ENCODE measurements at places on chromosomes 16 and 17.

GRCh38 chr17:30341703-30342249, 7.9 kb upstream of the TMIGD1 start:
- DNase-seq = no peak

GRCh38 chr16:54373534-54374520, 87.2 kb upstream of the IRX3 start:
- DNase-seq = no peak

- no peak for DNase-seq
Observed at GRCh38 chr17:79684132-79684985, 46.4 kb upstream of the ENPP7 start.

DNA sequence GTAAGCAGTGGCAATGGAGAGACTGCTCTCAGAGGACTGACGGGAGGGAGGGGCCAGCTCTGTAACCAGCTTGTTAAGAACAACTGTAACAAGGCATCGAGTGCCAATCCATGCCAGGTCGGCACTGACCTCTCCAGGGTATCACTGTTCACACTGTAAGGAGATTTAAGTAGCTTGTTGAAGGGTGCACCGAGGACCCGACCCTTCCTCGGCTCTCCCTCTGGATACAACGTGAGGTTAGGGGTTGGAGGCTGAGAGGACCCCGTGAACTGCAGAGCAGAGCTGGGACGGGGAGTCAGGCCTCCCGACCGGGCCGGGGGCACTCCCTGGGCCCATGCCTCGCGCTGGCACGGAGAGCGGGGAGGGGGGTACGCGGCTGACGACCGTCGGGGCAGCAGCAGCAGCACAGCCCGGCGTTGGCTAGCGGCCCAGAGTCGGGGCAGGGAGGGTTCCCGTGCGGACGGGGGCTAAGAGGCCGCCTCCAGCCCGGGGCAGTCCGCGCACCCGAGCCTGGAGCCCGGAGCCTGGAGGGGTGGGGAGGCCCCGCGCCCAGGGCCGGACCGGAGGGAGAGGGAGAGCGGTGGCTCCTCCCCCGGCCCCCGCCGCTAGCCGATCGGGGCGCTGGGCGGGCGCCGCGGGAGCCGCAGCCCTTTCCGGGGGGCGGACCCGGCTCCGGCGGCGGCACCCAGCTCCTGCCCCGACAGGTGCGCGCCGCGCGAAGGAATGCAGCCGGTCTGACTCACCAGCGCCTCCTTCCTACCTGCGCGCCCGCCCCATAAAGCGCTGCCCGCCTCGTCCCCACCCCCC, at the start of gene ITGB4:
Gene ITGB4 (plus strand): TSS at position 804 of the 807 bp plus-strand sequence. CDS start 3,245 bp downstream, outside the sequence.
- DNase-seq = peak; percentile 37

DNA sequence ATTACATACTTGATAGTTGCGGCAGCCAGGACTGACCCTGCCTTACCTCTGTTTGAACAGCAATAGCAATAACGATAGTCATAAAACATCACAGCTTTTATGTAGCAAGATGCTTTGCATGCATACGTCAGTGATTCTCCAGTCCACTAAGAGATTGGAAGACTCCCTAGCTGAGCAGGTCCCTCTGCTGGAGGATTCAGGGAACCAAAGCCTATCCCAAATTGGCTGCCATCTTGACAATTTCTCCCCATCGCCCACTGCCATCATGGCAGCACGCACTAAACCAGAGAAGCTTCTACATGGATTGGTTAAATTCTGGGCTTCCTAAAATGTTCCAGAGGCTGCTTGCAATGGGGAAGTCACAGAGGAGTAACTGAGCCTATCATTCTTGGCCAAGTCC, 360.6 kb upstream of the XYLT1 start:
- no peak for DNase-seq

DNA sequence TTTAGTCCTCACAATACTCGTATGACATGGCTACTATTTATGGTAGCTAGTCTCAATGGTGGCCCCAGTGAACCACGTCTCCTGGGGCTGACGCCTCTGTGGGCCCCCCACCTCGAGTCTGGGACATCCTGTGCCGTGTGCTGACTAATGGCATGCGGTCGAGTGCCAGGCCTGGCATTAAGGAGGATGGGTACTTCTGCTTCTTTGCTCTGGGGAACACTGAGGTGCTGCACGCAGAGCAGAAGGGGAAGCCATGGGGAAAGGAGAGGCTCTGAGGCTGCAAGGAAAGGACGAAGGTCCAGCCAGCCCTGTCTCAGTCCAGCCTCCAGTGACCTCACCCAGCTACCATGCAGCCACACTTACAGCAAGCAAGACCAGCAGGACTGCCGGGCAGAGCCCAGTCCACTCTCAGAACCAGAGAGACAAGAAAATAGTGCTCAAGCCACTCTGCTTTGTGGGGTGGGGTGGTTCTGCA, 5.7 kb upstream of the MPRIP start:
- no peak for DNase-seq

DNA sequence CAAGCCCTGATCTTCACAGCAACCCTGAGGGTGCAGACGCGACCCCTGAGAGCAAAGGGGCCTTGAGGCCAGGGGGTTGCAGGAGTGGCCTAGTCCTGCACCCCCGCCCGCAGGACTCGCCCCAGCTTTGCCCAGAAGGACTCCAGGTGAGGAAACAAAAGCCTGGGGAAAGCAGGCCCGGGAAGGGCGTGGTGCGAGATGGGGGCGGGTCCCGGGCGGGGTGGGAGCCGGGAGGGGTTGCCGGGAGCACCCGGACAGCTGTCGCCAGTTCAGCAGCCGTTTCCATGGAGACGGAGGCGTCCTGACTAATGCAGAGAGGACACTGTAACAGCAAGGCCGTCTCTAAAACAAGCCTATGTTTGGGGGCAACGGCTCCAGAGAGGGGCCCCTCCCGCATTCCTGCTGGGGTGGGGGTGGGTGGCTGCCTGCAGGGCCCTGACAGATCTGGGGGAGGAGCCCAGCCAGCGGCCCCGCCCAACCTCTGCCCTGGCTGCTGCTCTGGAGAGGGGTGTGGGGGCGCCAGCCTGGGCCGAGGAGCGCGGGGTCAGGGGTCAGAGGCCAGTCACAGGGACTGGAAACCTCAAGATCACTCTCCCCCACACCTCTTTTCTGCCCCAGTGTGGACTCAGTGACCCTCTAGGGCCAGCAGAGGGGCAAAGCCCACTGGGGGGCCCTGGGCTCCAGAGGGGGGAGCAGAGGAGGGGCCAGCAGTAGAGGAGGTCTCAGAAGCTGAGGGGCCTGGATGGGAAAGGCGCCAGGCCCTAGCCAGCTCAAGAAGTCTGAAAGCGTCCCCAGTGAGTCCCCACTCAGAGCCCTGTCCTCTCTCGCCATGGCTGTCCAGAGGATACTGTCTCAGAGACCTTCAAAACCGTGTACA, 3.1 kb upstream of the TPPP3 start:
- no peak for DNase-seq

GRCh38 chr16:14438256-14438655, 191.8 kb downstream of the PARN start:
- DNase-seq = no peak

DNA sequence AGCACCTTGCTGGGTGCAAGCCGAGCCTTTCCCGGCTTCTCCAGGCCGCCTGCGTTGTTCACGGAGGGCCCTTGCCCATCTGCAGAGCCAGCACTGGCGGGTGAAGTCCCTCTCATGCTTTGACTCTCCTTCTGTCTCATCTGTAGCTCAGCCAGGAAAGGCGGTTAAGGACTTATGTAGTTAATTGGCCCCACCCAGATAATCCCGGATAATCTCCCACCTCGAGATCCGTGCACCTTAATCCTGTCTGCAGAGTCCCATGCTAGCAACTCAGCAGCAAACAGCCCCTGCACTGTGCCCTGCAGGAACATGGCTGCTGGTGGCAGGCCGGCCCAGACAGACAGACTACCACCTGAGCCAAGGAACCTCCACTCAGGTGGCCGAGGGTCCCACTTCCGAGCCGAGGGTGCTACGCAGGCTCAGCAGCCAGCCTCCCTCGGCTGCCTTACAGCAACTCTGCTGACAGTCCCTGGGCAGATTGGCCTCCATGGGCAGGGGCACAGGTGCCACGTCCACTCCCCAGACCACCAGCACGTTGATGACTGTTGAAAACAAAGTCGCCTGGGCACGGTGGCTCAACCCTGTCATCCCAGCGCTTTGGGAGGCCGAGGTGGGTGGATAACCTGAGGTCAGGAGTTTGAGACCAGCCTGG, 16.9 kb downstream of the RAB40C start:
- DNase-seq = no peak

GRCh38 chr17:82750241-82750908, 1.5 kb upstream of the TBCD start:
- DNase-seq = no peak

DNA sequence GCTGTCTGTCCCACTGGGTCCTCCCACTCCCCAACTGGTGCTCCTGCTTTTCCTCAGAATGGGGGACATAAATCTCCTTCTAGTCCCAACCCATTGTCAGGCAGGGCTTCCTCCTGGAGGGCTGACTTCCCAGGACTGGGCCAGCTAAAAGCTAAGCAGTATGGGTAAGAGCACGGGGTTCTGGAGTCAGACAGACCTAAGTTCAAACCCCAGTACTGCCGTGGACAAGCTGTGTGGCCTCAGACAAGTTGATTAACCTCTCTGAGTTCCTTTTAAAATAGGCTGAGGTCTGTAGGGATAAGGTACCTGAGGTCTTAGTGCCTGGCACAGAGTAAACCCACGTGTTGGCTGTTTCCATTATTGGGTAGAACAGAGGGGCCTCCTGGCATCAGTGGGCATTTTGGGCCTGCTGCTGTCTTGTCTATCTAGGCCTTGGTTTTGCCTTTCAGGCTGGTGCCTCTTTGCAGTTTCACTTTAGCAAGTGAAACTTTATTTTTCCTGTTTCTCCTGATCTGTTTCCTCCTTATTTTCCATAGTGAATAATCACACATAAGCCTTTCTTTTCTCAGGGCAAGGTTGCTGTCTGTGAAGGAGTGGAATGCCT, 114.6 kb downstream of the PRKCB start:
- no peak for DNase-seq

DNA sequence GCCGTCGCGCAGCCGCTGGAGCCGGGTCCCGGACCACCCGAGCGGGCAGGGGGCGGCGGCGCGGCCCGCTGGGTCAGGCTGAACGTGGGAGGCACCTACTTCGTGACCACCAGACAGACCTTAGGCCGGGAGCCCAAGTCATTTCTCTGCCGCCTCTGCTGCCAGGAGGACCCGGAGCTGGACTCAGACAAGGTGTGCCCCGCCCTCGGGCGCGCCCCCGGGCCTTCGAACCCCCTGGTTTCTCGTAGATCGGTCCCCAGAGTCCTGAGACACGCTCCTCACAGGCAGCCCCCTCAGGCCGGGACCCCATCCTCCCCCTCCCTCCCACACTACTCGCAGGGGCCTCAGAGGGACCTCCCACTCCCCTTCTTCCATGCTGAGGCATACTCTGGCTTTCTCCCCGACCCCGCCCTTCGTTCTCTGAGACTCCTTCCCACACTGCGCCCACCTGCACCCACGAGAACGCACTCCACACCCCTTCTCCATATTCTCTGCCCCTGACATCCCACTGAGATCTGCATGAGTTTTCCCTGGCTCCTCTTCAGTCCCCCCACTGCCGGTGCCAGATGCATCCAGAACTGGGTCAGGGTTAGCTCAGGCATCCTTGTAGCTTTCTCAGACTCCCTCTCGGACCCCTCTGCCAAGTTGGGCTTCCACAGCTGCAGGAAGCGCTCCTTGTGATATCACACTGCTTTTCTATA, 523 bp downstream of the KCTD2 start:
- no peak for DNase-seq

DNA sequence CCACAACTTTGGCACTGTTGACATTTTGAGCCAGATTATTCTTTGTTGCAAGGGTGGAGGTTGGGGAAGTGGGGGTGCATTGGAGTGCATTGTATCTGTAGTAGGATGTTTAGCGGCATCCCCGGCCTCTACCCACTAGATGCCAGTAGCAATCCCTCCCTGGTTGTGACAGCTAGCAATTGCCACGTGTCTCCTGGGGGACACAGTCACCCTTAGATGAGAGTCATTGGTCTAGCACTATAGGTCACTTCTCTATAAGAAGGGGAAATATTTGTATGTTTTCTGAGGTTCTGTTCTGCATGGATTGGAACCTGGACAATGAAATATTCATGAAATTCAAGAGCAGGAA, 32.4 kb downstream of the MSI2 start:
- DNase-seq = no peak

DNA sequence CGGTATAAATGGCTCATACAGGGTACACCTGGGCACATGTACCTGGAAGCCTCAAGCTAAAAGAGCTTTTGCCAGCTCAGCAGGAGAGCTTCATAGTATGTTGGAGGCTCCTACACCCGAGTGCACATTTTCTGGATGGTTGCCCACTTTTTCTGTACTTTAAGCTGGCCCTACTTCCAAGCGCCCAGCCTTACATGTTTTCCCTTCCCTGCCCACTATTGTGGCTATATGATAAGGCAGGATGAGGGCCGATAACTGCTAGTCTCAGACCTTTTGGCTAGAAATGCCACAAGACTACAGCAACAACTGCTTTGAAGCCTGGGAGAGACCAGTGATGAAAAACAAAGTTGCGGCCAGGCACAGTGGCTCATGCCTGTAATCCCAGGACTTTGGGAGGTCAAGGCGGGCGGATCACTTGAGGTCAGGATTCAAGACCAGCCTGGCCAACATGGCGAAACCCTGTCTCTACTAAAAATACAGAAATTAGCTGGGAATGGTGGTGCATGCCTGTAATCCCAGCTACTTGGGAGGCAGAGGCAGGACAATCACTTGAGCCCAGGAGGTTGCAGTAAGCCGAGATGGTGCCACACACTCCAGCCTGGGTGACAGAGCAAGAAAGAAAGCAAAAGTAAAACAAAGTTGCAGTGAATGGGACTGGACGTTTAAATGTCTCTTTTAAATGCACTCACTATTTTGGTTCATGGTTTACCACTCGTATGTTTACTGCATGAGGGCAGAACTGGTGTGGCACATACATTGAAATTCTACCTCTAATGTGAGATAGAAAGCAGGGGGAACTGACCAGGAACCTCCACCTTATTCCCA, 14.2 kb upstream of the MARCHF10 start:
- no peak for DNase-seq

DNA sequence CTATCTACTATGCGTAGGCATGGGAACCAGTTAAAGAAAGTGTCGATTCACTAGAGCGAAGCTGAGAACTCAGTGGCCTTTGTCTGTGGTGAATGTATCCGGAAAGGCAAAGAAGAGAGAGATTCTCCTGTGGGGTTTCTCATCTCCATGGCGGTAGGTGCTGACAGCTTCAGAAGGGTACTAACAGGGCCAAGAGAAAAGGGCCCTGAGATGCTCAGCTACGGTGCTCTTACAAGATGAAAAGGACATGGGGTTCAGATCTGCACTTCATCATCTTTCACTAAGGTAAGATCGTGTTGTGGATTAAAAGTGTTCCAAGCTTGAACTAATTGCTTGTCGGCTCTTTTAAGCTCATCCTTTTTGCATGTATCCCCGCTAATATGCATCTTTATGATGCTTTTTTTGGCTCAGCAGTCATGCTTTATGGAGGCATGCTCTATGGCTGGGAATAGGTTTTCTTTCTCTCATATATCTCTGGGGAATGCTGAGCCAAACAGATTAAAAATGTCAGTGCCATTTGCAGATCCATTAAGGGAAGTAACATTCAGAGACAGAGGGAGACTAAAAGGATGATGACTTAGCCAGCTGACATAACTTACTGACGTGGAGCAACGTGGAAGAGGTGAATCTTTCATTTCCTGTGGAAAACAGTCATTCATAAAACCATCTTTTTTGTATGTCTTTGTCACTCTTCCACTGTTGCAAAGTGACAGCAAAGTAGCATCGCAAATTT, 29.9 kb downstream of the KCNJ16 start:
- no peak for DNase-seq

GRCh38 chr17:35742896-35743477, 10.1 kb downstream of the GAS2L2 start:
- no peak for DNase-seq

All from activated T-helper 1 cell treated with anti-CD3 and anti-CD28 coated beads, Interleukin-2, amount 50 U/mL, for 16 hours (primary cell).